ENCODE measurements at places on chromosomes 13 and 19. TPM values are rescaled to one million over a fixed set of nuclear protein-coding genes. Genes with fewer than 3 reads are reported as not detected.

- no peaks in the 10 kb centered on the region for H3K4me1 ChIP-seq
- DNase-seq, result no peak
- no peak overlapping the region for H3K4me3 ChIP-seq
- H3K27ac ChIP-seq, result no peak overlapping the region
- H3K27me3 ChIP-seq, result peaks cover 10% of the 10 kb centered on the region
Measured at GRCh38 chr13:28826368-28826767, 6.2 kb downstream of the MTUS2 start.

DNA sequence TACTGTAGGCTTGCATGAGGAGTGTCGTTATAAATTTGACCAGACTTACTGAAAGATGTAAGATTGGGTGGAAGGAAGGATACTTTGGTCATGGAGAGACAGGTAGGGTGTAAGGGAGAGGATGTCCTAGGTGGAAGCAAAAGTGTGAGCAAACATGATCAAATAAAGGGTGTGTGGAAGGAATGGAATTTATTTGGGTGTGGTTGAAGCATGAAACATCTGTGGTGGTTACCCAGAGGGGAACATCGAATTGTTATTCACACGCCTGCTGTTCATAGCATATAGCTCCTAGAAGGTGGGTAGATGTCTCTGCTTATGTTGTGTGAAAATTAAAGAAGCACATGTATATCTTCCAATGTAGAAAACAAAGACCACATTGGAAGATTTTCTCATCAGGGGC lies 157.7 kb downstream of the ATP8A2 start:
- DNase-seq, result no peak
- peaks cover 17% of the 10 kb centered on the region for H3K36me3 ChIP-seq
- H3K27me3 ChIP-seq, result no peaks in the 10 kb centered on the region
- no peaks in the 10 kb centered on the region for H3K4me1 ChIP-seq
- H3K27ac ChIP-seq, result no peak overlapping the region

DNA sequence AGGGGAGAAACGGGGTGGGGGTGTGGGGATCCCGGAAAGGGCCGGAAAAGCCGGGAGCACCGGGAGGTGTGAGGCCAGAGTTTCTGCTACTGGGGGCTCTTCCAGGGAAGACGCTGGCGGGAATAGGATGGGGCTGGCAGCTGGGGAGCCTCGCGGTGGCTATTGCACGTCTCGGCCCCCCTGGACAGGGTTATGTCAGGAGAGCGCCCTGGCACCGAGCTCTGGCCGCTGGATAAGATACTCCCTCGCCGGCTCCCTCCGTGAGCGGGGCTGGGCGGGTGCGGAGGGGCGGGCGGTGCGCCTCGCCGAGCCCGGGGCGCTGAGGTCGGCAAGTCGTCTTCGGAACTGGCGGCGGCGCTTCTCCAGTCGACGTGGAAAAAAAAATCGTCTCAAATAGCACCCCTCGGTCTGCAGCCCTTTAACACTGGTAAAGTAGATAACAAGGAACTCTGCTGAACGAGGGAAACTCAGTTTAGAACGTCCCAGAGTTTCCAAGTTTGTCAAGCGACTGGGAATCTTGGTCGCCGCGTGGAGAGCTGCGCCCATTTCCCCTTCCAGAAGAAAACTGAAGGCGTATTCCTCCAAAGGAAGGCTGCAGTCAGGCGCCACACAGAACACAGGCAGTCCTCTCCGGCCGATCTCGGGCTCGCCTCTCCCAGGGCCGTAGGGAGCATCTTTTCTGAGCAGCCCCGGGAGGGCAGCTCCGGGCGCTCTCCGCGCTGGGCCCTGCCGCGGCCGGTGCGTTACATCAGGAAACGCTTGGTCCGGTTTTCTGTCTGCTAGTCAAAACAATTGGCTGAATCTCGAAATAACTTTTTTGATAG lies 115.1 kb downstream of the KCNRG start:
- H3K27ac ChIP-seq, result no peak overlapping the region
- peak; percentile 64 for DNase-seq
- H3K27me3 ChIP-seq, result peaks cover 88% of the 10 kb centered on the region
- H3K4me1 ChIP-seq, result peaks cover 3% of the 10 kb centered on the region

DOHH gene
- total RNA-seq, result 16.5 TPM

C19orf85 gene
- 1.2 TPM for total RNA-seq

ZNF565 gene
- 4.8 TPM for total RNA-seq

TNFSF9 gene
- 2.1 TPM for total RNA-seq

Measured in H9 (cell line).